ENCODE measurements at places on chromosomes 12 and 14.

- no peak for DNase-seq
Measured at GRCh38 chr12:90690120-90690519, 264.9 kb downstream of the CCER1 start.

GRCh38 chr14:73634011-73634833 is 10.6 kb upstream of the DNAL1 start:
- DNase-seq: no peak

DNA sequence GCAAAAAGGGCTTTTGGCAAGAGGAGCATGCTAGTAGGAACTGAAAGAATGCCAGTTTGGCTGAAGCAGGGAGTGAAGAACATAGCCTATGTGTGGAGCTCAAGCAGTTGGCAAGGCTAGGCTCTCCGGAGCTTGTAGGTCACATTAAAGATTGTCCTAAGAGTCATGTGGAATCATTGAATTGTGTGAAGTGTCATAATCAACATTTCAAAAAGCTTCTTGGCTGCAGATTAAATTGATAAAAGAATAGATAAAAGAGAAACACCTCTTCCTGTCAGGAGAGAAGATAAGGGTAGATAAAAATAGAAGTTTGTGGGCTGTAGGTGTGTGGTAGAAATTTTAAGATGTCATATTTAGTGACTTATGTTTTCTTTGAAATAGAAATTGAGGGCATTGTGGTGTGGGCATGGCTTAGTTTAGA is 36.1 kb downstream of the CPSF6 start:
- DNase-seq: no peak

- no peak for DNase-seq
Measured at GRCh38 chr12:32970465-32971110, 74.0 kb upstream of the PKP2 start.

DNA sequence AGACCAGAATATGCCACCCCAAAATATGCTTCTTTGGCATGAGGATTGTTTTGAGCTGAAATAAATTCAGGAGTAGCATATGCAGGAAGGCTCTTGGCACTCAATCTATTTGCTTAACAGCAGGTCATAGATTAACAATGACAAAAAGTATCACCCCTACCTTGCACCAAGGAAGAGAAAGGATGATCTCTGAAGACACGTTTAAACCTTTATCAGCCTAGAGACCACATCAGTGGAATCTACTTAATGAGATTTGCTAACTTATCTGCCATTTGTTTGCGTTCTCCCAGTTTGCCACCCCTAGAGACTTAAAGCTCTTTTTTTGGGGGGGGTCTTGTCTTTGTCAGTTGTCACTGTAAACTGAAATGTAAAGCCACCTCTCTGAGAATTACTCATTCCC is 1278.7 kb upstream of the USP15 start:
- no peak for DNase-seq

DNA sequence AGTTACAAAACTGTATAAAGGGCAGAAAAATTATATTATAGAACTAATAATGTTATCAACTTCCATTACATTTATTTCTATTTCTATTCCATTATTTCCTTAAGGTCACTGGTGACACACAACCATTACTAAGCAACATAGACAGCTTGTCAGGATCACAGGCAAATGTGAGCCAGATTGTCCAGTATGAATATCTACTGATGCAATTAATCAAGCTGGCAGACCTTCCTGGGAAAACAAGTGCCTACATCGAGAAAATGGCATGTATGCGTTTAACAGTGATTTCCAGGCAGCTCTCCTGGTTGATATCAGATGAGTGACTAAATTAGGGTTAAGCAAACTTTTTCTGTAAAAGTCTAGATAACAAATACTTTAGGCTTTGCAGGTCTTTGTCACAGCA is 36.9 kb upstream of the TSPAN8 start:
- peak; percentile 8 for DNase-seq

GRCh38 chr12:81221681-81222080 is 143.8 kb downstream of the ACSS3 start:
- peak; percentile 7 for DNase-seq
